Neural crest cell (in vitro differentiated cells): ENCODE measurements at places on chromosomes 3 and 15. TPM values are rescaled to one million over a fixed set of nuclear protein-coding genes. Genes with fewer than 3 reads are reported as not detected.

Gene RBP2
- total RNA-seq = not detected in 2 replicates

Gene MUC20
- 2.3 and 3.0 TPM in 2 replicates for total RNA-seq

Gene ZNF710
- 60.3 and 64.4 TPM in 2 replicates for total RNA-seq

Gene DTX3L
- total RNA-seq = 4.9 and 6.3 TPM in 2 replicates

Gene ERICH6
- total RNA-seq = 0.40 and 0.57 TPM in 2 replicates

Gene ZPLD1
- total RNA-seq = not detected in 2 replicates

Gene NLGN1
- 18.6 and 20.0 TPM in 2 replicates for total RNA-seq

Gene STXBP5L
- total RNA-seq = 3.0 and 4.3 TPM in 2 replicates

Gene C3orf80
- total RNA-seq = 0.18 and 0.44 TPM in 2 replicates

Gene TMEM42
- 8.0 and 9.5 TPM in 2 replicates for total RNA-seq

Gene SYNPR
- total RNA-seq = not detected in 2 replicates

Gene RAD51
- total RNA-seq = 28.9 and 29.2 TPM in 2 replicates

Gene CDCP1
- not detected in 2 replicates for total RNA-seq

Gene PLA2G4D
- total RNA-seq = not detected in 2 replicates

Gene VEPH1
- 8.0 and 8.8 TPM in 2 replicates for total RNA-seq

Gene LINGO1
- 31.0 and 36.8 TPM in 2 replicates for total RNA-seq

Gene TRA2B
- total RNA-seq = 314 and 329 TPM in 2 replicates

Gene FBXW12
- 0.44 and 0.68 TPM in 2 replicates for total RNA-seq
